C1 segment of cervical spinal cord (tissue), 14 donors: ENCODE measurements at places on chromosomes 6 and 20.

GRCh38 chr20:50292591-50293283, 102.1 kb downstream of the CEBPB start:
- peak; percentile 46 for DNase-seq

- no peak for DNase-seq
Measured at GRCh38 chr6:89555806-89556205, 82.7 kb downstream of the LYRM2 start.

DNA sequence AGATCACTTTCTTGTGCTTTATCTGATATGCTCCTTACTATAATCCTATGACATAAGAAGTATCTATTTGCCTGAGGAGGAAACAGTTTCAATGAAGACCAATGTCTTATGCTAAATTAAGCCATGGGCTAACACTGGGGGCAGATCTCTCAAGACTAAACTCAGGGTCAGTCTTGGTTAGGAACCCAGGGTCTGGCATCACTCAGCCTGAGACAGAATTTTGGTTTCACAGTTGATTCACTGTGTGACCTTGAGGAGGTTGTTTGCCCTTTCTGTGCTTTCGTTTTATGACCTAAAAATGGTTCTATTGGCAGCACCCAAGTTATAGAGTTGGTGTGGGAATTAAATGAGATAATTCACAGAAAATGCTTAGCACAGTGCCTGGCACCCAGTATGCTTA, 4.9 kb upstream of the BCAS1 start:
- DNase-seq, result no peak

- DNase-seq, result no peak
Measured at GRCh38 chr6:12354499-12354898, 64.3 kb downstream of the EDN1 start.
